ENCODE measurements at places on chromosomes 12 and 14.
A peak's percentile ranks its signal among the peaks of the same experiment; 100 is the strongest.

GRCh38 chr14:24734917-24735500, 101.0 kb upstream of the GZMB start:
- peak; percentile 81 for DNase-seq

GRCh38 chr12:6955108-6956020, 4.2 kb downstream of the PTPN6 start:
- DNase-seq: no peak

DNA sequence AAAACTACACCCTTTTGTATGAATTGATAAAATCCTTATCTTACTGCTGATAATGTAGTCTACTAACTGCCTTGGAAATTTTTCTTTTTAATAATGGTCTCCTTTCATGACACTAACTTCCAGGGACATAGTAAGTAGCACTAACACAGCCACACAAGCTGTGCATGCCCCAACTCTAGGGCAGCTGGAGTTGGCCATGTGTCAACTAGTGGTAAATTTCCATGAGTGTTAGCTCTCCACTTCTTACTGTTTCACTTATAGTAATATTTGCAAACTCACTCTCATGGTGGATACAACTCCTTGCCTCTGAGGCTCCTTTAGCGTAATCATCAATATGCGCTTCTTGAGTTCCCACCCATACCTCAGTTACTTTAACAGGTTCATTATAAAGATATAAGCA, 38.0 kb downstream of the LGR5 start:
- DNase-seq: no peak

- no peak for DNase-seq
Measured at GRCh38 chr14:71486279-71486678, 445.9 kb upstream of the RGS6 start.
